Trophoblast cell (in vitro differentiated cells and primary cell): ENCODE measurements at places on chromosomes 16 and 17.

DNA sequence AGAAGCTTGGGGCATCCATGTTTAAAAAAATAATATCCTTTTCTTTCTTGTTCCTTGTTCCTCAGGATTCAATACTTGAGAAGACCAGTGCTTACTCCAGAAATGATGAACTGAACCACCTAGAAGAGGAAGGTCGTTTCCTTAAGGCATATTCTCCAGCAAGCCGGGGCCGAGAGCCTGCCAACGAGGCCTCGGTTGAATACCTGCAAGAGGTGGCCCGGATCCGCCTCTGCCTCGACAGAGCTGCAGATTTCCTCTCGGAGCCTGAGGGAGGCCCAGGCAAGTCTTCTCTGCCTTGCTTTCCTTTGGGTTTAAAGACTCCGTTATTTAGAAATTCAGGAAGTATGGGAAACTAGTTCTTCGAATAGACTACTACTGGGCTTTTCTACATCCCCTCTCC, 42.5 kb upstream of the ENDOV start:
- DNase-seq: no peak

- DNase-seq: no peak
Observed at GRCh38 chr17:45003877-45004276, 35.8 kb upstream of the C1QL1 start.

GRCh38 chr16:9112844-9113186, 21.4 kb downstream of the HAPSTR1 start:
- DNase-seq: no peak

DNA sequence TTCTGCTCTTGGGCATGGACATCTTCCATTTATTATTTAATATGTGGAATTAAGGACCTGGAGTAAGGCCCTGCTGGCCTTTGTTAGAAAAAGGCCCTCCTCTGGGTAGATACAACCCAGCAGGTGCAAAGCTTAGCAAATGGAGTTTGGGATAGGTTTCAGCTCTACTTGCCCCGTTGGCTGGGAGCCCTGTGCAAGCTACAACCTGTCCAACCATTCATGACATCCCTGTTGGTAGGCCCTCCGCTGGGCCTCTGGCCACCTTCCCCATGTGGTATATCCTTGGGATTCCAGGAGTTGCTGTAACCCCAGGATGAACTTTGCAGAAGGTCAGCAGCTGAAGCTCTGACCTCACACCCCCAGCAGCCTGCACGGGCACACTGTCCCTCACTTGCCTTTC, 6.4 kb downstream of the NGFR start:
- DNase-seq: peak; percentile 12

- DNase-seq: no peak
Observed at GRCh38 chr17:1227917-1228780, 42.1 kb upstream of the BHLHA9 start.
